Right atrium auricular region (tissue), 2 donors: ENCODE measurements at places on chromosomes 7 and 10. TPM values are rescaled to one million over a fixed set of nuclear protein-coding genes. Genes with fewer than 3 reads are reported as not detected.

Gene TFPI2
- total RNA-seq: 5.9 TPM

Gene OAT
- 49.8 TPM for total RNA-seq

Gene STAG3
- total RNA-seq: not detected

Gene GIMAP4
- 23.5 TPM for total RNA-seq

Gene RAPGEF5
- 32.5 TPM for total RNA-seq

Gene SFTPA1
- total RNA-seq: not detected

Gene C7orf57
- not detected for total RNA-seq

Gene PLAU
- 3.9 TPM for total RNA-seq

DNA sequence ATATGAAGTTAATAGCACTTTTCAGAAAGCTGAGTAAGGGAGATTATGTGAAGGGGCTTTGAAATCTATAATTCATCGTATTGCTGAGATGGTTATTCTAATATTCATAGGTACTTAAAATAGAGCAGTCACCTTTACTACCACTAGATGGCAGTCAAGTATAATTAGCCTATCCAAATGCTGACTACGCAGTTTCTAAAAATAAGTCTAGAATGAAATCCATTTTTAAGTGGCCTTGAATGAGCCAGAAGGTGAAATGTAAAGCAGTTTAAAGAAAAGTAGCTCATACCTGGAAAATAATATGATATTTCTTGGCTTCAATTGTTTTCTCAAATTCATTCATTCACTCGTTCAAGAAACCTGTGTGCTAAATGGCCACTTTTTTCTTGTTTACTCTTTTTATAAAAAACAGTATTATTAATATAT, 1277.1 kb downstream of the GATA3 start:
- H3K36me3 ChIP-seq: no peaks in the 10 kb centered on the region
- no peaks in the 10 kb centered on the region for H3K4me1 ChIP-seq
- no peak for DNase-seq

GRCh38 chr7:43637114-43637806, 54.4 kb downstream of the STK17A start:
- peaks cover 17% of the 10 kb centered on the region for H3K36me3 ChIP-seq
- peaks cover 28% of the 10 kb centered on the region for H3K4me1 ChIP-seq
- DNase-seq: no peak
- no peak overlapping the region for H3K4me3 ChIP-seq
- H3K27me3 ChIP-seq: no peaks in the 10 kb centered on the region

- no peak for DNase-seq
- no peak overlapping the region for H3K4me3 ChIP-seq
- H3K27ac ChIP-seq: no peak overlapping the region
- no peaks in the 10 kb centered on the region for H3K36me3 ChIP-seq
These were observed 85.4 kb downstream of the HDAC9 start for GRCh38 chr7:18580950-18581349.

DNA sequence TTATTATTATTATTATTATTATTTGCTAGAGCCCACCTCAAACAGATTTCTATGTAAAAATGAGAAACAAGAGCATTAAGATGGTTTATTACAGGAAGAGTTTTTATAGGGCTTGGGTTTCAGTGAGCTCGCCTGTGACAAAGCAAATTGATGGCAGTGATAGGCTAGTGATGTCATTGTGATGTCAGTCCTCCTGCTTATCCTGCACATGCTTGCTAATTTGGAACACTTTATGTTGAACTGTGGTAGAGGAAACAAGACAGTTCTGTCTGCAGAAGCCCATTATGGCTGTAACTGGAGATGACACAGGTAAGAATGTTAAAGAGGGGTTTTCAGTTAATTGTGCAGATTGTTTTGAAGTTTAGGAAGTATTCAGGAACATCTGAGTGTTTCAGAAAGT, 68.3 kb downstream of the CREM start:
- no peaks in the 10 kb centered on the region for H3K36me3 ChIP-seq
- no peaks in the 10 kb centered on the region for H3K27me3 ChIP-seq
- peak overlapping the region; percentile 96 for H3K27ac ChIP-seq
- DNase-seq: no peak

DNA sequence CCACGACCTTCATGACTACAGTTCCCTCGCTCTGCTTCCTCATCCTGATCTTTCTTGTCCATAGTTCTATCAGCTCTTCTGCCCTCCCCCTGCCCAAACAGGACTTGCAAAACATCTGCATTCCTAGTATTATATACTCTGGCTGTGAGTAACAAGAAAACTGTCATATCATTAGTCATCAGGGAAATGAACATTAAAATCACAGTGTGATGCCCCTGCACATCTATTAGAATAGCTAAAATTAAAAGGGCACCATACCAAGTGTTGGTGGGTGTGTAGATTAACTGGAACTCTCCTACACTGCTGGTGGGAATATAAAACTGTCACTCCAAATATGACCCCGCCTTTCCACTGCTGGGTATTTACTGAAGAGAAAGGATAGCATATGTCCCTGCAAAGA, 141.8 kb downstream of the C7orf25 start:
- H3K4me1 ChIP-seq: no peaks in the 10 kb centered on the region
- H3K27ac ChIP-seq: no peak overlapping the region
- no peaks in the 10 kb centered on the region for H3K36me3 ChIP-seq

DNA sequence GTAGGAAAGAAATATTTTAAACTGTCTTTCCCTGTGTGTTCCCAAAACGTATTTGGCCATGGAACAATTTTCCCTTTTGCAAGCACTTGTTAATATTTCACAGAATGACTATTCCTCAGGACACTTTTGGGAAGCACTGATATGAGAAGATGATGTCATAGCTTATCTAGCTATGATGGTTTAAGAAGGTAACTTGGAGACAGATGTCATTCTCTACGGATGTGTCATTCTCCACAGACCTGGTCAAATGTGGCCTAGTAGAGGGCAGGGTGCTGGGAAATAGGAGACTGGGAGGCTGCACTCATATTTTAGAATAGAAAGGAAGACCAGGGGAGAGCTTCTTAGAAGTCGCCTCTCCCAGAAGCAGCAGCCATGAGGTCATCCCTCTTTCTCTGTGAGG, 220.7 kb upstream of the GLI3 start:
- no peak overlapping the region for H3K27ac ChIP-seq
- no peak overlapping the region for H3K4me3 ChIP-seq
- H3K27me3 ChIP-seq: no peaks in the 10 kb centered on the region
- H3K36me3 ChIP-seq: no peaks in the 10 kb centered on the region

DNA sequence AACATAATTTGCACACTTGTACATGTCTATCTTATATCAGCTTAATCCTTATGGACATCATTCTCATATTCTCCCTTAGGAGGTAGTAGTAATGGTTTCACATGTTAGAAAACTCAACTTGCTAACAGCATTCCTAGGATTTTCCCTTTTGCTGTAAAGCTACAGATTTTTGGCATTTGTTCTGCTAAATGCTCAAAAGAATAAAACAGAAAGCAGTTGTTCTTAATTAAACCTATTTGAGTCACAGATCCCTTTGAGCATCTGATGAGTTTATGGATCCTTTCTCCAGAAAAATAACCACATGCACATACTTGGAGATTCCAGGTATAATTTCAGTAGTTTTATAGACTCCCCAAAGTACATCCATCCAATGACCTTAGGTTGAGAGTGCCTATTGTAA, 122.9 kb upstream of the BET1 start:
- H3K4me1 ChIP-seq: no peaks in the 10 kb centered on the region
- H3K36me3 ChIP-seq: no peaks in the 10 kb centered on the region
- H3K4me3 ChIP-seq: no peak overlapping the region
- no peak overlapping the region for H3K27ac ChIP-seq
- DNase-seq: no peak
- no peaks in the 10 kb centered on the region for H3K27me3 ChIP-seq

GRCh38 chr7:40544871-40545303, 410.1 kb downstream of the SUGCT start:
- H3K4me1 ChIP-seq: no peaks in the 10 kb centered on the region
- no peak for DNase-seq
- no peaks in the 10 kb centered on the region for H3K36me3 ChIP-seq
- no peaks in the 10 kb centered on the region for H3K27me3 ChIP-seq
- H3K27ac ChIP-seq: no peak overlapping the region

GRCh38 chr10:33334153-33334804, at the start of gene NRP1:
Gene NRP1 (minus strand): TSS chr10:33334667. CDS start chr10:33334382, 285 bp downstream.
- peaks cover 6% of the 10 kb centered on the region for H3K36me3 ChIP-seq
- DNase-seq: peak; percentile 69
- H3K27me3 ChIP-seq: no peaks in the 10 kb centered on the region
- H3K4me1 ChIP-seq: no peaks in the 10 kb centered on the region

- H3K36me3 ChIP-seq: no peaks in the 10 kb centered on the region
- no peak overlapping the region for H3K4me3 ChIP-seq
- H3K27ac ChIP-seq: no peak overlapping the region
- no peak for DNase-seq
These were observed 58.2 kb upstream of the DGKB start for GRCh38 chr7:14960721-14961120.

DNA sequence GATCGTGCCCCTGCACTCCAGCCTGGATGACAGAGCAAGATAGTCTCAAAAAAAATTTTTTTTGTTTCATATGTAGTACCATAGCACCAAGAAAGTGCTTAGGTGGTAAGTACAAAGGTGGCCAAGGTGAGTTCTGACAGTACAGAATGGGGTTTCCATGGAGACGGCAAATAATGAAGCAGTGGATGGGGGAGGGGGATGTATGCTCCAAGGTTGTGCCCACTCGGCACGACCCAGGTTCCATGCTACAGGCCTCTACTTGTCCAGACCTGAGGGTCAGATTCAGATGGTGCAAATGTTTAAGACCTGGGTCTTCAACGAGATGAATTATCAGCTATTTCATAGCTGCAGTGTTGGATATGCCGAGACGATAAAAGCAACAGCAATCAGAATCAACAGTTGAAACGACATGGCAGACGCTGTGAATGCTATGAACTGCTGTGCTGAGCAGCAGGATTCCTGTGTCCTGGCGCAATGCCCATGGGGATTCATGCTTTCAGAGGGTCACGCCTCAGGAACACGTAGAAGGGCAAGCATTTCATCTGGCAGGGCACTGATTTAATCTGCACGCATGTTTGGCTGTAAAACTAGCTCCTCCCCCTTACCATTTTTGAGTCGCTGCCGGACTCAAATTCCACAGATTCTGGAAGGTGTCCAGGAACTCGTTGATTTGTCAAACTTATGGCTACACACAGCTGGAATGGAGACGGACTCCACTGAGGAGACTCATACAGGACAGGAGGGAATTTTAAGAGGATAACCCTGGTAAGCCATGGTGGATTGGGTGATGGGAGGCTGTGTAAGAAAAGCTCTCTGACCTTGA, 256.5 kb downstream of the FRMD4A start:
- peak overlapping the region; percentile 8 for H3K4me3 ChIP-seq
- no peaks in the 10 kb centered on the region for H3K27me3 ChIP-seq
- H3K4me1 ChIP-seq: no peaks in the 10 kb centered on the region
- peak; percentile 97 for DNase-seq

- no peak overlapping the region for H3K4me3 ChIP-seq
- H3K4me1 ChIP-seq: no peaks in the 10 kb centered on the region
- no peaks in the 10 kb centered on the region for H3K27me3 ChIP-seq
- H3K36me3 ChIP-seq: no peaks in the 10 kb centered on the region
- no peak for DNase-seq
These were observed 186.8 kb upstream of the CXCL12 start for GRCh38 chr10:44571701-44572100.

GRCh38 chr10:33009244-33010131, 51.5 kb upstream of the ITGB1 start:
- H3K27me3 ChIP-seq: no peaks in the 10 kb centered on the region
- DNase-seq: no peak
- no peak overlapping the region for H3K4me3 ChIP-seq
- no peak overlapping the region for H3K27ac ChIP-seq
- no peaks in the 10 kb centered on the region for H3K36me3 ChIP-seq

- H3K36me3 ChIP-seq: no peaks in the 10 kb centered on the region
- no peak overlapping the region for H3K27ac ChIP-seq
- H3K4me1 ChIP-seq: no peaks in the 10 kb centered on the region
- H3K27me3 ChIP-seq: no peaks in the 10 kb centered on the region
- H3K4me3 ChIP-seq: no peak overlapping the region
These were observed 92.7 kb downstream of the NRG3 start for GRCh38 chr10:81967716-81968115.

- no peak overlapping the region for H3K4me3 ChIP-seq
- no peak for DNase-seq
- no peaks in the 10 kb centered on the region for H3K4me1 ChIP-seq
- no peaks in the 10 kb centered on the region for H3K27me3 ChIP-seq
- H3K36me3 ChIP-seq: no peaks in the 10 kb centered on the region
These were observed 12.2 kb upstream of the BMPR1A start for GRCh38 chr10:86744067-86744725.

DNA sequence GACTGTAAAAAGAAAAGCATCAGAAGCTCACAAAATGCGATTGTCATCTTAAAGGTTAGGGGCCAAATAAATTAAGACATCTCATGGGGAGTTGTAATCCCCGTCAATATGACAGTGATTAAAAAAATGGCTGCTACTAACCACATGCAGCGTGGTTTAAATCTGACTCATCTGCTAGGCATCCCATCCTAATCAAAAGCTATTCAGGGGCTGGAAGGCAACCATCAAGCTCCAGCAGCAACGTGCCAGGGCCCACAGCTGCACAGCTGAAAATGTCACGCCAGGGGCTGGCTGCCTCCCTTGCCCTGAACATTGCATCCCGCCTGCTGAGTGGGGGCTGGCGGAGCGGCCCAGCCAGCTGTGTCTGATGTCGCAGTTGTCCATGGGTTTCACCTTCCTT, 66.3 kb upstream of the FRMD4A start:
- no peak overlapping the region for H3K4me3 ChIP-seq
- no peaks in the 10 kb centered on the region for H3K36me3 ChIP-seq
- H3K4me1 ChIP-seq: no peaks in the 10 kb centered on the region
- H3K27me3 ChIP-seq: no peaks in the 10 kb centered on the region
- DNase-seq: peak; percentile 62

GRCh38 chr7:116228241-116228640, 17.9 kb downstream of the TES start:
- H3K27me3 ChIP-seq: no peaks in the 10 kb centered on the region
- H3K4me3 ChIP-seq: no peak overlapping the region
- H3K4me1 ChIP-seq: peaks cover 43% of the 10 kb centered on the region
- DNase-seq: no peak
- peak overlapping the region; percentile 29 for H3K27ac ChIP-seq

DNA sequence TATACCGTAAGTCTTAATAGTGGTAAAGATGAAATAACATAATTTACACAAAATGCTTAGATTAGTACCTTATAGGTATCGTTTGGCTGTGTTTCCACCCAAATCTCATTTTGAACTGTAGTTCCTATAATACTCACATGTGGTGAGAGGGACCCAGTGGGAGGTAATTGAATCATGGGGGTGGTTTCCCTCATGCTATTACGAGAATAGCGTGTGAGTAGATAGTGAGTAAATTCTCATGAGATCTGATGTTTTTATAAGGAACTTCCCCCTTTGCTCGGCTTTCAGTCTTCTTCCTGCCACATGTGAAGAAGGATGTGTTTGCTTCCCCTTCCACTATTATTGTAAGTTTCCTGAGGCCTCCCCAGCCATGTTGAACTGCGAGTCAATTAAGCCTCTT, 426.3 kb upstream of the POT1 start:
- H3K27ac ChIP-seq: no peak overlapping the region
- no peaks in the 10 kb centered on the region for H3K27me3 ChIP-seq
- H3K36me3 ChIP-seq: no peaks in the 10 kb centered on the region
- no peaks in the 10 kb centered on the region for H3K4me1 ChIP-seq
- DNase-seq: no peak
